Stimulated activated CD8-positive, alpha-beta memory T cell treated with anti-CD3 and anti-CD28 coated beads, Interleukin-15, amount 100 ng/mL, for 48 hours (primary cell): ENCODE measurements at places on chromosomes 5 and 9.

DNA sequence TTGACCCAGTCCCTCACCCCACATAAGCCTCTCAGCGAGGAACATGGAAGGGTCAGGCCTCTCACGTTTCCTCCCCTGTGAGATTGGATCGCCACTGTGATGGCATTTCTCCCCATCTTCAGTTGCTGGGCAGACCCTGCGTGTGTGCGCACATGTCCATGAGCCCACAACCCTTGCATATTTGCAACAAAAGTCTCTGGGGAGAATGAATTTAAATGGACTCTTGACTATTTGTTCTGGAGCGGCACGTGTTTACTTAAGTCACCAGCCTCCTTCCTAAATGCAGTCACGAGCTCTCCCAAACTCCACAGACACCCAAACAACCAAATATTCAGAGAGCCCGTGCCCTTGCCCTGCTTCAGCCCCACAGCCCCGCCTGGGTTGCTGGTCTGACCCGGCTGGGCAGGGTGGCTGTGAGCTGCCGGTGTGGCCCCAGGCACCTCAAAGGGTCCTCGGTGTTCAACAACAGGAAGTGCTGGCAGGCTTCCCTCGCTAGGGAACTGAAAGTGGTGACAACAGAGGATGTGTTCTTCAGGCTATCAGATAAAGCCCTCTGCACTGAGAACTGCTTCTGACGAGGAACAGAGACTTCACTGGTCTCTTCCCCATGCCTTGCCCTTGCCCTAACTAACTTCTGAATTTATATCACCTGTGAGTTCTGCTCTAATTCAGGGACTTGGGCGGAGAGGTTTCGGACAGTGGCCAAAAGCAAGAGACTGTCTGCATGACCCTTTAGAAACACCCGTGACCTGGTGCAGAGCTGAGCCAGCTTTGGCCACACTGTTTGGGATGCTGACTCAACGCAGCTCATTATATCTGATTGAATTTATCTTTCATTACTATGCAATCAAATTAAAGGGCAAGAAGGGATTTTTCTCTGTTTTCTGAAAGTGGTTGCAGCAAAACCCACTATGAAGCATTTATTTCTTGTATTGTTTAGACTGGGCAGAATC lies 19.2 kb upstream of the CD180 start:
- DNase-seq = peak; percentile 61

DNA sequence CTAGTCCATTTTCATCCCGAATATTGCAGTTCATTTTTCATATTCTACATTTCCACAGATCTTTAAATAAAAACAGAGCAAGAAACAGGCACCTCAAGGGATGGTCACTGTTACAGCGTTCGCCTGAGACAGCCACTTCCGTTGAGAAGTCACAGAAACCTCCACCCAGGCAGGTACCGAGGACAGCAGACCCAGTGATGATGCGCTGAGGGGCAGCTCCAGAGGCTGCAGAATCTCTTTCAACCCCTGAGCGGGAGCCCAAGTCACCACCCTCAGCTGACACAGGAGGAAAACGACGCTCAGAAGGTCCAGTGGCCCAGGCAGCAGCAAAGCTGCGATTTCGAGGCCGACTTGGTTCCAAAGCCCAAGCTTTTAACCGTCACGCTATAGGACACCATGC lies 32.8 kb downstream of the ABO start:
- no peak for DNase-seq

DNA sequence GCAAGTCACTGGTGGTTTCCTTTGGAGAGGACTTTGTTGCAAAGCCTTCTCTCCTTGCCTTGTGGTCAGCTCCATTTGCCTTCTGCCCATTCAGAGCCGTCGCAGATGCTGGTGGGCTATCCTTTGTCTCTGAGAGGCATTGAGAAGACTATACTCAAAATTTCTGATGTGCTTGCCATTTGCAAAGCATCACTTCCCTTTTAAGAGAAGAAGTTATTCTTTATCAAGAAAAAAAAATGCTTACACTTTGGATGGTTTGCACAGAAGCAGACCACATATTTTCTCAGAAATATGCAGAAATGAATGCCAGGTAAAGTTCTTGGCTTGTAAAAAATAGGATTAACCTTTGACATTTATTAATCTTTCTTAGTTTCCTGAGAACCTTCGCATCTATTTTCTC lies 195.8 kb upstream of the KLF4 start:
- no peak for DNase-seq

- DNase-seq = no peak
Measured at GRCh38 chr5:172541099-172541772, 86.9 kb upstream of the SH3PXD2B start.

DNA sequence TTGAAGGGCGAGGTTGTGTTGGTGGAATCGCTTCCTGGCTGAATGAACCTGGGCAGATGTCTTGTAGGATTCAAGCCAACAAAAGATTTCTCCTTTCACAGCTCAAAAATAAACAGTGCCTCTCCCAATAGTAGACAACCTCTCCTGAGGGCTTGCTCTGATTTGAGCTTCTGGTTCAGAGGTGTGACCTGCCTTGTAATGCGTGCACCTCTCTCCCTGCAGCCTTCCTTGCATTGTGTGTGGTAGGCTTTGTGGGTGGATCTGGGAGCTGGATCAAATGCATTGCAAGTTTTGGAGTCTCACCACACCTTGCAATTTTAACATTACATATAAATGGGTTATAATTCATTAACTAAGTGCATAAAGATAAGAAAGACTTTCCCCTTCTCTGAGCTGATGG lies 96.9 kb upstream of the PTCH1 start:
- no peak for DNase-seq

DNA sequence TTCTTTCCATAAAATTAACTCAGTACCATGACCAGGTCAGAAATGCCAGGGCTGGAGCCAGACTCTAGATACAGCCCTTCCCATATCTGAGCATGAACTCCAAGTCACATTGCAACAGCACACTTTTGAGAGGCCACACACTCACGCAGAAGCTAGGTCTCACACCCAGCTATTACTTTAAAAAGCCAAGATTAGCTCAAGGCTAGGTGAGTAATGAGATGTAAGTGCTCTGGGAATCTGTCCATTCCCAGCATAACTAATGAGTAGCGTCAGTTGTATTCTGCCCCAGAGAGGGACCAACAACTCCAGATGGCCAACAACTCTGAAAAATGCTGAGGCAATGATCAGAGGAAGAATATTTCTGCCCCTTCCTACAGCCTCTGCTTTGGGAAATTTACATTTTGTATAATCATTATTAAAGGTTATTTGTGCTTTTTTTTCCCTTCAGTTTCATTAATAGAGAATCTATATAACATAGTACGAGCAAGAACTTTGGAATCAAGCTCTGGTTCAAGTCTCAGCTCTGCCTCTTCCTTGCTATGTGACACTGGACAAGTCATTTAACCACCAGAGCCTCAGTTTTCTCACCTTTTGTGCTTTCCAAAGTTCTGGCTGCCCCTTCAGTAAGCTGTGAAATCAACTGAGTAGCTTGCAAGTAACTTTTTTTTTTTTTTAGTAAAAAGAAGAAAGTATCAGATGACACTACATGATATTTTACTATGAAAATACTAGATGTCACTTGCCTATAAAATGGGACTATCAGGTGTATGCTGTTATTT lies 118.3 kb downstream of the NR6A1 start:
- DNase-seq = no peak

GRCh38 chr5:106584268-106584667 lies 1086.5 kb downstream of the EFNA5 start:
- DNase-seq = no peak

GRCh38 chr5:2841208-2841607 lies 89.7 kb upstream of the IRX2 start:
- no peak for DNase-seq

GRCh38 chr5:600886-601541 lies 11.1 kb upstream of the CEP72 start:
- no peak for DNase-seq

GRCh38 chr5:1001406-1002270 lies 7.0 kb upstream of the NKD2 start:
- no peak for DNase-seq

DNA sequence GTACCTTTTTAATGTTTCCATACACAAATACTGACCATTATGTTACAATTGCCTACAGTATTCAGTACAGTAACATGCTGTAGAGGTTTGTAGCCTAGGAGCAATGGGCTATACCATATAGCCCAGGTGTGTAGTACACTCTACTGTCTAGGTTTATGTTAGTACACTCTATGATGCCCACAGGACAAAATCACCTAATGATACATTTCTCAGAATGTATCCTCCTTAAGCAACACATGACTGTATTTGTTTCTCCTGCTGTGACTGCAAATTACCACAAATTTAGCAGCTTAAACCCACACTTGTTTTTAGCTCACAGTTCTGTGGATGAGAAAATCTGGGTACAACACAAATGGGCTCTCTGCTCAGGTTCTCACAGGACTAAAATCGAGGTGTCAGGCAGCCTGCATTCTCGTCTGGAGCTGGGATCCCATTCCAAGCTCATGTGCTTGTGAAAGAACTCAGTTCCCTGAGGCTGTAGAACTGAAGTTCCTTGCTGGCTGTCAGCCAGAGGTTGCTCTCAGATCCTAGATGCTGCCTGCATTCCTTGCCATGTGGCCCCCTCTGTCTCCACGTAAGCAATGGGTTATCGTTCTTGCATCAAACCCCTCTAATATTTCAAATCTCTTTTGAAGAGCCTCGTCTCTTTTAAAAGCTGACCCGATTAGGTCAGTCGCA lies 38.6 kb upstream of the PIK3R1 start:
- no peak for DNase-seq

DNA sequence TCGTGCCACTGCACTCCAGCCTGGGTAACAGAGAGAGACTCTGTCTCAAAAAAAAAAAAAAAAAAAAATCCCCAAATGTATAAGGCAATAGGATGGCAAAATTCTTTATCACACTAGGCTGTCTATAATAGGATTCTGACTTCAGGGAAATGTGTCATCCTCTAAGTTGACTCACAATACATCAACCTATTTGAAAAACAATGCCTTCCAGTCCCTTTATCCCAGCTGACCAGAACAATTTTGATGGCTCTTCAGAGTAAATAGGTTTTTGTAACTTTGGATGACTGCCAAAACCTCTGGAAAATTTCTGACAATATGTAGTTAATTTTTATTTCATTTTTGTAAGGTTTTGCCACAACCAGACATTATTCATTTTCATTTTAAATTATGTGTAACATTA lies 184.1 kb downstream of the CCDC192 start:
- no peak for DNase-seq

DNA sequence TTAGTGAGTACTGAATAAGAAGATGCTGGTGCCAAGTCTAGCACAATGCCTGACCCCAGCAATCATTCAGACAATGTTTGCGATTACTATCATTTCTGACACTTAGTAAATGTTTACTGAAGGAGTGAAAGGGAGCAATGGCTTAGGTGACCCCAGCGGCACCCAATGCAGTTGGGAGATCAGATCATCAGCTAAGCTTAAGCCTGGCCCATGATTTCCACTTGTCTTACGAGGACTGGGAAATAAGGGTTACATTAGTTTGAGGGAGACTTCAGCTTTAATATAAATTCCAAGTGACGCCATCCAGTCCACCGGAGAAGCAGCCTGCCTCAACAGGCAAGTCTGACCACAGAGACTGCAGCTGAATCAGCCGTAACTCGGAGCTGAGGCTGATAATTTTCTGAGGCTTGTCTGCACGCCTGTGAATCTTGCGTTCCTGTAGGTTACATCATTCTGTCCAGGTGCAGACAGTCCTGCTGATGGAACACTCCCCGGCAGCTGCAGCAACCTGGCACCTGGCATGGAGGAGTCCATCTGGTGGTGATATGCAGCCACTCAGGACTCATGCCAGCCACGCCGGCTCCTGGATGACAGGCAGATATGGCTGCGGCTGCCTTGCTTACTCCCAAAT lies 34.9 kb upstream of the FGF1 start:
- DNase-seq = no peak

GRCh38 chr9:32350682-32351081 lies 33.8 kb upstream of the ACO1 start:
- DNase-seq = no peak

GRCh38 chr5:179716286-179716685 lies 16.3 kb upstream of the MAML1 start:
- no peak for DNase-seq

DNA sequence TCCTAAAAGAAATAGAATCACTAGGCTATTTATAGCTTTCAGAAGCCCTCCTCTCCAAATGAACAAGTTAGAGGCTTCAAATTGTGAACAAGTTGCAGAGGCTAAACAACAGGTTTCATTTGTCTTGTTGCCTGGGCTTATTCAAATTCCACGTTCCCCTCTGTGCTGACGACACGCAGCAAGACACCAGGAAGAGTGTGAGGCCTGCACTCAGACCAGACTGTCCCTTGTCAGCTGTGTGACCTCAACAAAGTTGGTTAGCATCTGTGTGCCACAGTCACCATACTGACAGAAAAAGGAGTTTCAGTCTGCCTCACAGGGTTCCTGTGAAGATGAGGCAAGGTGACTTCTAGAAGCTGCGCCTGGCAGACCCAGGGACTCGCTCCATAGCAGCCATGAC lies 22.1 kb upstream of the GABBR2 start:
- DNase-seq = no peak

- no peak for DNase-seq
Measured at GRCh38 chr9:12464910-12465512, 228.2 kb upstream of the TYRP1 start.

DNA sequence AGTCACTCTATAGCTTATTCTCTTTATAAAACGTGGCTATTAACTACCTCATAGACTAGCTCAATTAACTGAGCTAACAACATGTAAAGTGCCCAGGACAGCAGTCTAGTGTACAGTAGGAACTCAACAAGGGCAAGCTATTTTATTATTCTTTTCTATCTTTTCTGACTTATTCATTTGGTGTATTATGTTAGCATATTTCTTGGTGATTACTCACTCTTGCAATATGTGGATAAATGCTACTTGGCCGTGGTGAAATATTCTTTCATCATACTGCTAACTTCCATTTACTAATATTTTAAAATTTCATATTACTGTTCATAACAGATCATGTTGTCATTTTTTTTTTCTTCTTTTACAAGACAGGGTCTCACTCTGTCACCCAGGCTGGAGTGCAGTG lies 4.9 kb downstream of the SLC25A51 start:
- DNase-seq = no peak

GRCh38 chr5:138732466-138732865 lies 20.8 kb upstream of the CTNNA1 start:
- no peak for DNase-seq

DNA sequence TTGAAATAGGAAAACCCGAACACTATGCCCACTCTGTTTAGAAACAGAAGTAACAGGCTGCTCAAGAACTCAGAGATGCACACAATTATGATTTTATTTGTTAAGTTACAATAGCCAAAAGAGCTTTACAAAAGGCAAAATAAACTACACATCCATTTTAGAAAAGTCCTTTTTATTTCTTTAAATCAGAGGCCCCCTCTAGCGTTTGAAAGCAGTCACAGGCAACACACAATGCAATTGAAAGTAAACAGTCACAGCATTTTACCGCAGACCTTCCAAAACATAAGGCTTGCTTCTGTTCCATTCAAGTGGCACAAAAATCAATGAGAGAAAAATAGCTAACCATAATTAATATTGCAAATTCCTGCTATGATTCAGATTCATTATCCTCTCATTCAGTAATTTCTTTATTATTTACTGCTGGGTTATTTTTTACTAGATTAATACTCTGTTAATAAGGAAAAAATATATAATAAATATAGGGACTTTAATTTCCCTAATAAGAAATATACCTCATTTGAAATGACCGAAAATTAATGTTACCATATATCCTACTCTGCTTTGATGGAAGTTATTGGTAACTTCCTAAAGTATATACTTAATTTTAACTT lies 78.3 kb downstream of the CEP120 start:
- DNase-seq = no peak

- DNase-seq = no peak
Measured at GRCh38 chr5:104909803-104910202, 1347.2 kb upstream of the NUDT12 start.
